ENCODE measurements at places on chromosomes 16 and 17.

- DNase-seq = peak; percentile 89
Measured at GRCh38 chr17:50151937-50152547, 1.6 kb upstream of the PPP1R9B start.

DNA sequence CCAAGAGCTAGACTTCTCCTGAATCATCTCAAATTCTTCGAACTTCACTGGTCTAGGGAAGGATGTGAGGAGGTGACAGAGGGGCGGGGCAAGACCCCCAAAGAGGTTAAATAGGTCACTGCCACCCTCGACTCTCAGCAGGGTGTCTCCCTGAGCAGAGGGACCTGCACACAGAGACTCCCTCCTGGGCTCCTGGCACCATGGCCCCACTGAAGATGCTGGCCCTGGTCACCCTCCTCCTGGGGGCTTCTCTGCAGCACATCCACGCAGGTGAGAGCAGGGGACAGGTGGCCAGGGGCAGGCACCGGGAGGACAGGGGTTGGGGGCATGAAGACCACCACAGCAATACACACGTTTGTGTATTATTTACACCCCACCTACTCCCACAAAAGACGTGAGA is 9.2 kb downstream of the CCL17 start:
- DNase-seq = no peak

DNA sequence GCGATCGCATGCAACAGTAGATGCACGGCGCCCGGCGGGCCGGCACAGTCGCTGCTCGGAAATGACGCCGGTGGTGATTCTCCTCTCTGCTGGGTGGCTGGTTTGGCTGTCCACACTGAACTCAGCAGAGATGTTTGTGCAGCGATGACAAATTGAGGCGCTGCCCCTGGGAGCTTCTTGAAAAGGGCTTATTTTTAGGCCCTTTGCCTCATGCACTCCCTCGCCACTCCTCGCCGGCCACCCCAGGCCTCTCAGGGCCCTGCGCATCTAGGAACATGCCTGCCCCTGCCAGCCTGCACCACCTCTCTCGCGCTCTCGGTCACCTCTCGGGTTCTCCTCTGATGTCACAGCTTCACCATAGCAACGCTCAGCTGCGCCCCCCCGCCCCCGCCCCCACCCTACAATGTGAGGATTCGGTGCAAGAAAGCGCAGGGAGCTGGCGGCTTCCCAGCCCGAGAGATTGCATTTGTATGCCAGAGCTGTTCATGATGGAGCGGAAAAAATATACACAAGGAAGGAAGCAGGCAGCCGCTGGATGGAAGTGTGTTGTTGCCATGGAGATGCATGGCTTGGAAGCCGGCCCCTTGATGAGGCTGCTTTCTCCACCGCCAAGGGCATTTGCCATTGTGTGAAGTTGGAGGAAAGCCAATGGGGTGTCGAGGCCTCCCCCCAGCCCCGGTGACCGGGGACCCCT is 81.3 kb upstream of the PLCG2 start:
- DNase-seq = no peak

GRCh38 chr17:34750004-34750403 is 170.6 kb downstream of the TMEM132E start:
- DNase-seq = no peak

DNA sequence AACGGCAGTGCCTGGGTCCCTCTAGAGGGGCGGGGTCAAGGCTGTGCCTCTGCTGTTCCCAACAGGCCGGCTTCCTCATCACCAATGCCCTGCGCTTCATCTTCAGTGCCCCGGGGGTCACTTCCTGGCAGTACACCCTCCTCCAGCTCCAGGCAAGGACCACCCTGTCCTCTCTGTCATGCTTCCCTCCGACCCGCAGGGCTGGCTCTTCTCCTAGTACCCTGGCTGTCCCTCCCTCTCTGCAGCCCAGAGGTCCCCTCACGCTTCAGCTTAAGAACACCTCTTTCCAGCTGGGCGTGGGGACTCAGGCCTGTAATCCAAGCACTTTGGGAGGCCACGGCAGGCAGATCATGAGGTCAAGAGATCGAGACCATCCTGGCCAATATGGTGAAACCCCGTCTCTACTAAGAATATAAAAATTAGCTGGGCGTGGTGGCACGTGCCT is 25.8 kb downstream of the CASKIN2 start:
- DNase-seq = no peak

GRCh38 chr16:79509211-79509631 is 91.3 kb downstream of the MAF start:
- DNase-seq = no peak

- DNase-seq = peak; percentile 43
Measured at GRCh38 chr17:44198721-44199552, 747 bp downstream of the ATXN7L3 start.

- no peak for DNase-seq
Measured at GRCh38 chr16:23768581-23768980, 13.8 kb downstream of the CHP2 start.

DNA sequence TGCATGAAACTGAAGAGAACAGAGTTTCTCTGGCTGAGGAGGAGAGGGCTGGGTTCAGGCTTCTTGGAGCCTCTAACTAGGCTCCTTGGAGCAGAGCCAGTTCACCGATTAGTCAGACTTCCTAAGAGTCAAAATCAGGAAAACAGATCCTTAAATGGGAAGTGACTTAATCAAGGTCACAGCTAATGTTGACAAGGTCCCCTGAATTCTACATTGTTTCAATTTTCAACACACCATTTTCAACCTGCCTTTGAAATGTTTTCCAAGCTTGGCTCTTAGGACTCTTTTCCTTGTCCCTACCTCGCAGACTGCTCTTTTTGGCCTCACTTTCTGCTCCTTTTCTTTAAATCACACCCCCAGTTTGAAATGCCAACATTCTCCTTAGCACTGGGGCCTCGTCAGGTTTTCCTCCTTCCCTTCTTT is 16.3 kb downstream of the MYL4 start:
- DNase-seq = peak; percentile 89

DNA sequence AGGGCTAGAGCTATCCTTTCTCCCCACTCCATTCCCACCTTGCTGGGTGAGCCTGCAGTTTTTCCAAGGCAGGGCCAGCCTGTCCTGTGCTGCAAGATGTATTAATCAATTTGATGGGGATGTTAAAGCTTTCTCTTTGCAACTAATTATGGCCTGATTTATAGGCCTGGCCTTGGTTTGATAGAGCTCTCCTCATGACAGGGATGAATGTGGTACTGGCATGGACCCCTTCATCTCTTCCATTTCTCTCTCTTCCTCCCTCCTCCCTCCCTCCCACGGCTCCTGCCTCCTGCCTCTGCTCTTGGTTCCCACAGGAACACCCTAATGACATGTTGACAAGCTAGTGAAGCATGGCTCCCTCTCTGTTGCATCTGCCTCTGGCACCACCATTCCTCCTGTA is 47.2 kb upstream of the SKAP1 start:
- DNase-seq = no peak

DNA sequence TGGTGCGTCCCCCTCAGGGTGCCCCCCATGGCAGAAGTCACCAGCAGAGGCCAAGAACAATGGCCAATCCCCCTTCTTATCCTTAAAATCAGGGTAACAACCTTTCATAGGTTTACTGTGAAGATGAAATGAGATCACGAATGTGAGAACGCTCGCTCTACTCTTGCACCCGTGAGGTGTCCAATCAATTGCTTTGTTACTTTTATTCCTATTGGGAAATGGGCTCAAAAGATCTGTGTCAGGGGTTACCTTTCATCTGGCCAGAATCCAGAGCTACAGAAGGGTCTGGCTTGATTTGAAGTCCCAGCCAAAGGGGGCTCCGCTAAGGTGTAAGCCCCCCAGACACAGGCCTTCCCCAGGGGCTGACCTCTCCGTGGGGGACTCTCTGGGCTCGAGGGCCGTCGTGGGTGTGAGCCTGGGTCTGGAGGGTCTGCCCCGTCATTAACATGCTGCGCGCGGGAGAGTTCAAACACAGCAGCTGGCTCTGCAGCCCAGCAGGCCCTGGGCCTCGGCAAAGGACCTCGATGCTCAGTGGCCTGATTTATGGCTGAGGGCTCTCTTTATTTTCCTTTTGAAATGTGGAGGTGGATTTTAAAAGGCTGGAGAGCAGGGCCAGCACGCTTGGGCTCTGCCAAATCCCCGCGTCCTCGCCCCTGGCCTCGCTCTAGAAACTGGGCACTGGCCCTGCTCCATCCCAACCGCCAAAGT is 10.4 kb downstream of the ABR start:
- no peak for DNase-seq

DNA sequence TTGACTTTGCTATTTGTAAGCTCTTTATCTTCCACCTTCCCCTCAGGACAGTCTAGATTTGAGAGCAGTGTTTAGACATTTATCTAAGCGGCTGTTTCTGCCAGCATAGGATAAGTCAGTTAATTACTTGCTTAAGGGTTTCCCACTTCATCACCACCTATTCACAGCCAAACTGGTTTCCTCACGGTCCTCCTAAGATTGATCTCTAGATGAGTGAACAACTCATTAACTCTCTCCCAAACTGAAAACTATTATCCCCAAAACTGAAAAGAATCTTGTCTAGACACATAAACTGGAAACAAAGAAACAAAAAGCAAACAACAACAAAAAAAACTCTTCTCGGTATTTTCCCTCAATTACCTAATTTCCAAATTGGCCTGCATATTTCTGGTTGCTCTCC is 58.2 kb downstream of the SHCBP1 start:
- no peak for DNase-seq

- DNase-seq = no peak
Measured at GRCh38 chr16:24170407-24170806, 85.7 kb upstream of the CACNG3 start.

- no peak for DNase-seq
Measured at GRCh38 chr17:64546716-64547115, 39.9 kb downstream of the CEP95 start.

DNA sequence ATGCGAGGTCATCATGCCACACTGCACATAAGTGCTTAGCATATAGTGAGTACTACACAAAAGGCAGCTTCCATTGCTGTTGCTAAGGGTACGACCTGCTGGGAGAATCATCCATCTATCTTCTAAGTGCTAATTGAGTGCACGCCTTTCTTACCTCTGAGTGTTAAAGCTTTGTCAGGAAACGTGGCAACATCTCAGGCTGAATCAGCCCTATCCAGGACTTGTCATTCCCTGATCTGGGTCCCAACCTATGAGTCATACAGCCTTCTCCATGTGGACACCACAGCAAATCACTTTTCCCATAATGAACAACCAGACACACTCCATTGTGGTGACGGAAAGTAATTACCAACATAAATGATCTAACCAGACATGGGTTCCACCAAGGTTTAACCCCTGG is 201.1 kb upstream of the MAF start:
- peak; percentile 3 for DNase-seq

DNA sequence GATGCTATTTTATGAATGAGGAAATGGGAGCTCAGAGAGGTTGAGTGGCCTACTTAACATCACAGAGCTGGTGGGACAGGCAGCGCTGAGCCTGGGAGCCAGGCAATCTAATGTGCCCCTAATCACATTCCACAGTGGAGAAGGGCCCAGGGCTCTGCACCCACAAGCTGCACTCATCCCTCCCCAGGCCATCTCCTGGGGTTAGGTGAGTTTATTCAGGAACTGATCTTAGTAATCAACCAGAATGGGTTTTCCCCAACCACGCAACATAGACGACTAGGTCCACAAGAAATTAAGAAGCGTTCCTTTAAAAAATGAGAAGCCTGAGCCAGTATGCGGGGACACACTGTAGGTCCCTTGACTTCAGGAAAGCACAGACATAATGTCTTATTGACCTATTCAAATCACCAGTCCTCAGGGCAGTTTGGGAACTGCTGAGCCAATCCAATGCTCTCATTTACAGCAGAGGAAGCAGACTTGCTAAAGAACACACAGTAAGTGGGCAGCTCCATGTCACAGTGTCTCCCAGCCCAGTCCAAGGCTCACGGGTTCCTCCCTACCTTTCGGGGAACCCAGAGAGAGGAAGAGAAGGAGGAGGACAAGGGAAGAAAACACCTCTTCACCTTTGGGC is 2.3 kb downstream of the MPP3 start:
- DNase-seq = no peak

DNA sequence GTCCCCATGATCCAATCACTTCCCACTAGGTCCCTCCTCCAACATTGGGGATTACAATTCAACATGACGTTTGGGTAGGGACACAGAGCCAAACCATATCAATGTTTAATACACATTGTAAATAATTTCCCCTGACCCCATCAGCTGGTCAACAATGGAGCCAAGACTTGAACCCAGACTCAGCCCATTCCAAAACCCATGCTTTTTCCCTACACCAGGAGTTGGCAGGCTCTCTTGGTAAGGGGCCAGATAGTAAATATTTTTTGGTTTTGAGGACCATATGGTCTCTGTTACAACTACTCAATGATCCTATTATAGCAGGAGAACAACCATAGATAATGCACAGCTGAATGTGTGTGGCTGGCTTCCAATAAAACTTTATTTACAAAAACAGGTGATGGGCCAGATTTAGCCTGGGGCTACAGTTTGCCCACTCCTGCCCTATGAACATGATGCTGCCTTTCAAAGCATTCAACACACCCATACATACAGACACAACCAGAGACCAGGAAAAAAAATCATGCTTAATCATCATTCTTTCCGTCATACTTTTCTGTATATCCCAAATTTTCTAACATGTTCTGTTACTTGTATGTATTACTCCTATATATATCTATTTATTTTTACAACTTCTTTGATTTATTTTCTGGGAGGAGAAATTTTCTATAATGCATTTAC is 22.1 kb upstream of the MSI2 start:
- no peak for DNase-seq

DNA sequence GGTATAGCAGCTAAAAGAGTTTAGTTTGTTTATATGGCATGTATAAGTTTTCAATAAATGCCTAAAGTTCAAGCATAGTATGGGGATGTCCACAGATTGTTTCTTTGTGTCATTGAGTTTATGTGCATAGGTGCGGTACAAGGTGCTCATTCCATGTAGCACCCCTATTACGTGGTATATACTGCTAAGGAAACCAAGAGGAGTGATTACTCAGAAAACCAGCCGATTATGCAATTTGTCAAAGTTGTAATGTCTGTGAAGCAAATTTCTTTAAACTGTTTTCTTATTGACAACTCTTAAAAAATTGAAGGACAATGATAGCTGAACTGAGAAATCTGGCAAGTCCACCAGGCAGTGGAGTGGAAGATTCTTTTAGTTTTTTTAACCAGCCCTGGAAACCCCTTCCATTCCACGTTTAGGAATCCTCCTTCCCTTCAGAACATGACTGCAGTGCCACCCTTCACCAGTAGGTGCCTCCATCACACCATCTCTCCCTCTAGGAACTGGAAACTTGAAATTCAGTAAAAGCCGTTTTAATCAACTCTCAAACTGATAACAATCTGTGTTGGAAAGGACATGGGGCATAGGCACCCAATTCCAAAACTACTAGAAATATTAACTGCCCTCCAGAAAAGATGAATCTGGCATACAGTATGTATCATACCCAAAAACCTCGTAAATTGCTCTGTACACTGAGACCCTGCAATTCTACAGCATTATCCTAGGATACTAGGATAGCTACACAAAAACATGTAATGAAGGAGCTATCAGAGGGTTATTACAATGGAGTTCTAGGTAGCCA is 43.5 kb downstream of the REXO5 start:
- peak; percentile 54 for DNase-seq

DNA sequence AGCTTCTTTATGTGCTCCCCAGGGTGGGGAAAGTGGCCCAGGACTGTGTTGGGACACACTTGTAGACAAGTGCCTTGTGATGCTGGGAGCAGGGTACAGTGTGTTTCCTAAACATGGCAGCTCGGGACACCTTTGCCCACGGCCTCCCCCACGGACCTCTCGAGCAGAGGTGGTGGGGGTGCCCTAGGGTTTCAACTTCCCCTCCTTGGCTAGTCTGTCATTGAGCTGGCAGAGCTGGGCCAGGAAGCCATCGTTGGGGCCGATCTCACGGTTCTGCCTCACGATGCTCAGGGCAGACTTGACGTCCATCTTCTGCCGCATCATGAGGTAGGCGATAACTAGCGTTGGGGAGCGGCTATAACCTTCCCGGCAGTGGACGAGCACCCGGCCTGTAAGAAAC is 9.4 kb downstream of the DUSP3 start:
- no peak for DNase-seq

Measured in RPMI7951 (cell line).